ENCODE measurements at places on chromosomes 5 and 9.

- no peaks in the 10 kb centered on the region for H3K27me3 ChIP-seq
- no peak for DNase-seq
- H3K4me3 ChIP-seq: no peak overlapping the region
Measured at GRCh38 chr5:131296213-131296672, 32.4 kb downstream of the CDC42SE2 start.

DNA sequence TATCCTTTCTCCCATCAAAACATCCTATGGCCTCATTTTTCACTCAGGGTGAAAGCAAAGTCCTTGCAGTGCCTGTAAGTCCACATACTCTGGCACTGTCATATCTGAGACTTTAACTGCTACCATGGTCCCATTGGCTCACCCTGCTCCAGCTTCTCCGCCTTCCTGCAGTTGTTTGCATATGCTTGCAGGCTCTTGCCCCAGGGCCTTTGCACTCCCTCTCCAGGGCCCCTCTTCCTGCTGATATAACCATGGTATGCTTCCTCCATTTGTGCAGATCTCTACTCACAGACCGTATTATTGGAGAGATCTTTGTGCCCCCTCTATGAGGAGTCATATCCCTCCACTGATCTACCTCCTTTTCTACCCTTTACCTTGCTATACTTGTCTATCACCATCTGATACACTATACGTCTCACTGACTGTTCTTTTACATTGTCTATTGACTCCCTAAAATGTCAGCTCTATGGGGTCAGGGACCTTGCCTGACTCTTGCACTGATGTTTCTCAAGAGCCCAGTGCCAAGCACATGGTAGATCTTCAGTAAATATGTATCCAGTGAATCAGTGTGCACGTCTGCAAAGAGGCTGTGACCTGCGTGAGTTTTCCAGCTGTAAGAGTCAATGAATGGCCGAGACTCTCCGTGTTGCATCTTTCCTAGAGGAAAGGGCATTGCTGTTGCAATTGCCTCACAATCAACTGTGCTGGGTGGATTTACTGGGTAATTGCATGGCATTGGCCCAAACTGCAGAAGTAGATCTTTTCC, 81.7 kb upstream of the CPEB4 start:
- no peaks in the 10 kb centered on the region for H3K27me3 ChIP-seq
- no peak overlapping the region for H3K4me3 ChIP-seq
- H3K4me1 ChIP-seq: no peaks in the 10 kb centered on the region
- peak; percentile 85 for DNase-seq
- no peak overlapping the region for H3K27ac ChIP-seq

GRCh38 chr5:34001241-34001841, 6.5 kb downstream of the AMACR start:
- H3K27ac ChIP-seq: no peak overlapping the region
- H3K4me1 ChIP-seq: no peaks in the 10 kb centered on the region
- peaks cover 8% of the 10 kb centered on the region for H3K36me3 ChIP-seq
- no peak overlapping the region for H3K4me3 ChIP-seq

GRCh38 chr5:92353107-92354030, 970.3 kb upstream of the ARRDC3 start:
- H3K27me3 ChIP-seq: no peaks in the 10 kb centered on the region
- H3K4me1 ChIP-seq: no peaks in the 10 kb centered on the region
- H3K27ac ChIP-seq: no peak overlapping the region
- H3K36me3 ChIP-seq: no peaks in the 10 kb centered on the region
- no peak for DNase-seq

DNA sequence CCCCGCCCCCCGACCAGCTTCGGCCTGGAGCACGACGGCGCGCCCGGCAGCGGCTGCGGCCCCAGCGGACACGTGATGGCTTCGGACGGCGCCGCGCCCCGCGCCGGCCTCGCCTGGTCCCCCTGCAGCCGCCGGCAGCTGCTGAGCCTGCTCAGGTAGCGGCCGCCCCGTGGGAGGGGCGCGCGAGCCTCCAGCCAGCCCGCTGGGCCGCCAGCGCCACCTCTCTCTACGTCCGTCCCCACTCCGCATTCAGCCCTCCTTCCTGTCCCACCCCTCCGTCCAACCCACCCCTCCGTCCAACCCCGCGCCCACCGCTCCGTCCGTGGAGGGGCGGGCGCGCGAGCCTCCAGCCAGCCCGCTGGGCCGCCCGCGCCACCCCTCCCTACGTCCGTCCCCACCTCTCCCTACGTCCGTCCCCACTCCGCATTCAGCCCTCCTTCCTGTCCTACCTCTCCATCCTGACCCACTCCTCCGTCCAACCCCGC, 6.5 kb downstream of the ADAMTS13 start:
- no peak for DNase-seq
- no peak overlapping the region for H3K27ac ChIP-seq
- peaks cover 5% of the 10 kb centered on the region for H3K27me3 ChIP-seq
- H3K4me1 ChIP-seq: peaks cover 4% of the 10 kb centered on the region

- no peak overlapping the region for H3K27ac ChIP-seq
- H3K4me3 ChIP-seq: no peak overlapping the region
- H3K27me3 ChIP-seq: no peaks in the 10 kb centered on the region
- H3K36me3 ChIP-seq: no peaks in the 10 kb centered on the region
- no peak for DNase-seq
- no peaks in the 10 kb centered on the region for H3K4me1 ChIP-seq
Measured at GRCh38 chr9:16090907-16091629, 538.2 kb downstream of the CCDC171 start.

- no peak overlapping the region for H3K27ac ChIP-seq
- no peaks in the 10 kb centered on the region for H3K36me3 ChIP-seq
- H3K4me3 ChIP-seq: no peak overlapping the region
- no peaks in the 10 kb centered on the region for H3K4me1 ChIP-seq
- no peaks in the 10 kb centered on the region for H3K27me3 ChIP-seq
- DNase-seq: no peak
Measured at GRCh38 chr5:172303162-172303561, 19.6 kb upstream of the UBTD2 start.

DNA sequence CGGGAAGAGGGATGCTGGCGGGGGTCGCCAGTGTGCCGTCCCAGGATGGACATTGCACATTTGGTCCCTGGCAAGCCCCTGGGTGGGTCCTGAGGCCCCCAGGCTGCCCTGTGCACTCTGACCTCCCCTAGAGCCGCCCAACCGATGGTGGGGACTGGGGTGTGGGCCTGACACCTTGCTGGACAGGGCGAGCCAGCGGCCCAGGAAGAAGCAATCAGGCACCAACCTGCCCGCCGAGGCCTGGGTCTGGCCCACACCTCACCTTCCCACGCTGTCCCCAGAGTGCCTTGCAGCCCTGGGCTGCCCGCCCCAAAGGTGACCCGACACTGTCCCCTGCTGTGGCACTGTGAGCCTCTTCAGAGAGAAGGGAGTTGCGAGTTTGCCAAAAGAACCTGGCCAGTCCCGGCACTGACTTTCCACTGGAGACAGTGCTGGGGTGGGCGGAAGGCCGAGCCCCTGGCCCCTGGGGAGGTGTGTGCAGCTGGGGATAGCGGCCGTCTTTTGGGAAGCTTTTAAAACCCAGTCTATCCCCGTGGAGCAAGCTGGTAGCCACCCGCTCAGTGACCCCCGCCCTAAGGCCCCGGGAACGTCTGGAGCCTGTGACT, 12.0 kb upstream of the NRARP start:
- H3K27me3 ChIP-seq: no peaks in the 10 kb centered on the region
- no peak overlapping the region for H3K27ac ChIP-seq
- no peaks in the 10 kb centered on the region for H3K36me3 ChIP-seq
- no peak overlapping the region for H3K4me3 ChIP-seq
- peaks cover 6% of the 10 kb centered on the region for H3K4me1 ChIP-seq

GRCh38 chr5:122755783-122756182, 19.1 kb upstream of the SNX2 start:
- H3K27ac ChIP-seq: no peak overlapping the region
- H3K4me3 ChIP-seq: no peak overlapping the region
- no peaks in the 10 kb centered on the region for H3K36me3 ChIP-seq
- H3K27me3 ChIP-seq: no peaks in the 10 kb centered on the region

DNA sequence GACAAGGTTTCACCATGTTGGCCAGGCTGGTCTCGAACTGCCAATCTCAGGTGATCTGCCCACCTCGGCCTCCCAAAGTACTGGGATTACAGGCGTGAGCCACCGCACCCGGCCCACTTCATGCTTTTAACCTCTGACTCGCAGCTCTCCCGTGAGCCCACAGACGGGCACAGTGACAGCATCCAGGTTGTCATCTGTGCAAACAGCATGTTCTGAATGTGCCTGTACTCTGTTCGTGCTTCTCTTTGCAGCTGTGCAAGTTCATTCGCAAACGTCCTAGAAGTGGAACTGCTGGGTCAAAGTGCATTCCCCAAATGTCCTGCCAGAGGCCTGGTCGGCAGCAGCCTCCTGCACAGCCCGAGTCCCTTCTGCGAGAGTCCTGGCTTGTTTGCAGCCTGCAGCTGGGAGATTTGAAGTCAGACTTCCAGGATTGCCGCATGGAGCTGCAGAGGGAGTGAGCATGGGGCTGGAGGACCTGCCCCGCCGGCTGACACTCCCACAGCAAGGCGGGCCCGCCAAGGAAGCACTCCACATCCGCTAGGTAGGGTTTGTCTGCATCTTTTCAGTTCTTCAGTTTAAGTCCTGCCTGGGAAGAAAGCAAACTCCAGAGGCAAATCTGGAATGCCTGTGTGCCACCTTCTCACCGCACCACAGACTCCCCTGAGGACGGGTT, 3.4 kb downstream of the BRD3OS start:
- H3K27ac ChIP-seq: no peak overlapping the region
- no peaks in the 10 kb centered on the region for H3K27me3 ChIP-seq
- peaks cover 32% of the 10 kb centered on the region for H3K36me3 ChIP-seq
- no peak overlapping the region for H3K4me3 ChIP-seq

- H3K27ac ChIP-seq: no peak overlapping the region
- H3K4me1 ChIP-seq: no peaks in the 10 kb centered on the region
- H3K36me3 ChIP-seq: no peaks in the 10 kb centered on the region
- H3K27me3 ChIP-seq: no peaks in the 10 kb centered on the region
- no peak for DNase-seq
Measured at GRCh38 chr5:117191251-117191650, 616.6 kb upstream of the SEMA6A start.

GRCh38 chr5:67960939-67961338, 254.6 kb upstream of the PIK3R1 start:
- H3K27ac ChIP-seq: no peak overlapping the region
- H3K4me1 ChIP-seq: peaks cover 21% of the 10 kb centered on the region
- H3K27me3 ChIP-seq: no peaks in the 10 kb centered on the region
- DNase-seq: peak; percentile 55

- no peak overlapping the region for H3K4me3 ChIP-seq
- H3K27me3 ChIP-seq: no peaks in the 10 kb centered on the region
- no peak overlapping the region for H3K27ac ChIP-seq
- no peak for DNase-seq
Measured at GRCh38 chr5:149833116-149833827, 103.2 kb downstream of the PPARGC1B start.

GRCh38 chr5:123500471-123500870, 11.5 kb upstream of the CSNK1G3 start:
- H3K4me1 ChIP-seq: no peaks in the 10 kb centered on the region
- no peak overlapping the region for H3K4me3 ChIP-seq
- DNase-seq: no peak
- H3K36me3 ChIP-seq: no peaks in the 10 kb centered on the region
- no peaks in the 10 kb centered on the region for H3K27me3 ChIP-seq

- H3K4me1 ChIP-seq: no peaks in the 10 kb centered on the region
- H3K27me3 ChIP-seq: no peaks in the 10 kb centered on the region
- H3K27ac ChIP-seq: no peak overlapping the region
- DNase-seq: peak; percentile 13
- H3K4me3 ChIP-seq: no peak overlapping the region
Measured at GRCh38 chr9:110919609-110920008, 118.7 kb downstream of the LPAR1 start.

- H3K27me3 ChIP-seq: no peaks in the 10 kb centered on the region
- no peak for DNase-seq
- H3K4me3 ChIP-seq: no peak overlapping the region
- peaks cover 9% of the 10 kb centered on the region for H3K4me1 ChIP-seq
- H3K36me3 ChIP-seq: no peaks in the 10 kb centered on the region
- H3K27ac ChIP-seq: peak overlapping the region; percentile 8
Measured at GRCh38 chr9:107386396-107386795, 103.2 kb downstream of the KLF4 start.

DNA sequence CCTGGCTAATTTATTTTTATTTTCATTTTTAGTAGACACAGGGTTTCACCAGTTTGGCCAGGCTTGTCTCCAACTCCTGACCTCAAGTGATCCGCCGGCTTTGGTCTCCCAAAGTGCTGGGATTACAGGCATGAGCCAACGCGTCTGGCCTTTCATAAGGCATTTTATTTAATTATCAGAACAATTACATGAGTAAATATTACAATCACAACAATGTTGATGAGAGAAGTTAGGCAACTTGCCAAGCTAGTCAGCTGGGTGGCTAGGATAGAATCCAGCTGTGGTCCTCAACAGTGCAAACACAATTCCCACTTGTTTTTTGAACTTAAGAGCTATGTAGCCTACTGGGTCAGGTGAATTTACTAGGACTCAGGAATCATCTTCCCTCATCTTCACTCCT, 22.0 kb downstream of the C9orf57 start:
- H3K4me1 ChIP-seq: no peaks in the 10 kb centered on the region
- no peak overlapping the region for H3K27ac ChIP-seq
- H3K27me3 ChIP-seq: no peaks in the 10 kb centered on the region
- H3K36me3 ChIP-seq: no peaks in the 10 kb centered on the region

- H3K36me3 ChIP-seq: no peaks in the 10 kb centered on the region
- peak; percentile 77 for DNase-seq
- peak overlapping the region; percentile 19 for H3K27ac ChIP-seq
Measured at GRCh38 chr9:79776581-79776980, 204.8 kb downstream of the TLE4 start.

DNA sequence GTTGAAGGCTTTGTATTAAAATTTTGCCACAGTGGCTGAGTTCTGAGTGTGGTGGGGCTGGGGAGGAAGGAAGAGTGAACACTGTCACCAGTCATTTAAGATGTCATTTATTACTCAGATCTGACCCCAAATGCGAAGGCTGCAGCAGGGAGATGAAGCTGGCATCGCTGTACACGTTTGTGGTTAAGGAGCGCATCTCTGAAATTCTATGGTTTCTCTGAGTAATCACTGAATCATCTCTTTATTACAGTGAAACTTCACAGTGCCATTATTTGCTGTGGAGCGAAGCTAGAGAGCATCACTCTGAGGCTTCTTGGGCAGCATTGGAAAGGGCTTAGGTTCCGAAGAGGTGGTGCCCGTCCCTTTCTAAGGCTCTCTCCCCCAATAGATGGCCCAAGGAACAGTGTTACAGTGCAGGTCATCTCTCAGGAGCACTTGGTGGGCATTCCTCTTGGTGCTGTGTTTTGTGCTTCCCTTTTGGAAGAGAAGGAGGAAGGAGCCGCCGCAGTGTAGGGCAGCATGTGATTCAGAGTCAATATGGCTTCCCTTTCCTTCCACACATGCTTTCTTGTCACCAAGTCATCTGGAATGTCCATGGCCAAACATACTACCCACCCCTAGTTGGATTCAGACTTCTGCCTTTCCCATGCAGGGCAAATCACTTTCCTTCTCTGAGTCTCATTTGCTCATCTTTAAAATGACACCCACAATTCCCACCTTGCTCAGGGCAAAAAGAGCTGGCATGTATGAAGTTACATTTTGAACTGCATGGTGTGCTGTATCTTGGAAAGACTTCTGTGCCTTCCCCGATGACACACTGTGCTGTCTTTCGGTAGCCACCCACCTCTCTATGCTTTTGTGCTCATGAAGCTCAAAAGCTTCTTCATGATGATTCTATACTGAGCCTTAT, 9.3 kb upstream of the TEX48 start:
- H3K4me1 ChIP-seq: no peaks in the 10 kb centered on the region
- DNase-seq: peak; percentile 53
- H3K36me3 ChIP-seq: no peaks in the 10 kb centered on the region
- H3K27me3 ChIP-seq: no peaks in the 10 kb centered on the region
- H3K4me3 ChIP-seq: no peak overlapping the region

All from trophoblast cell (in vitro differentiated cells and primary cell).